ENCODE measurements at places on chromosomes 12 and 14.
A peak's percentile ranks its signal among the peaks of the same experiment; 100 is the strongest.

GRCh38 chr12:92123780-92124688, 21.6 kb downstream of the BTG1 start:
- DNase-seq = no peak

DNA sequence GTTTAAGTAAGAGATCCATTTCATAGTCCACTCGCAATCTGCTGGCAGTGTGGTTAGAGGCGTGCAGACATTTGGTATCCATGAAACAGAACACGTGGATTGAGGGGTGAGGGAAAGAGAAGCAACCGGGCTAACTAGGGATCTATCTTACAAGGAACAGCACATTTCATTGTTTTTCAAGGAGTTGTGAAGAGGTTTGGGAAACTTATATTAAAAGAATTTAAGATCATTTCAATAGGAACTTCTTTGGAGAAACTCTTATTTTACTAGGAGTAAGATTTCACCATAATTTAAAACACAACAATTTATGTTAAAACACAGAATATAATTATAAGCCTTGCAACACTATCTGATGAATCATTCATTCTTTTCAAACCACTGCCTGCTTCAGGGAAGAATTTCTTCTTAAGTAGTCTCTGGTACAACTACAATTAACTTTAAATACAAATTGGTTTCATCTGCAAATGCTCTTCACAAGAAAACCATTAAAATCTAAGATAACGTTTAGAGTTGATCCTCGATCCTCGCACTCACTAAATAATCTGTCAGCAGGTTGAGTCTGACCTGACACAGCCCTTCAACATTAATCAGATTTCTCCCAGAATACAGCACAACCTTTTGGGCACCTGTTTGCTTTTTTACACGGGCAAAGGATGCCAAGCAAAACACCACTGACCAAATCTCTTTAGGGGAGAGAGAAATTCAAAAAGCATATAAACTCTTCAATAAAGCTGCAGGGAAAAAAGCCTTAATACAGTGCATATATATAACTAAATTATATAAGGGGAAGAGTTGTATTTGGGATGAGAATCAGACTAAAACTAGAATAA, 27.3 kb downstream of the PPTC7 start:
- DNase-seq = no peak

DNA sequence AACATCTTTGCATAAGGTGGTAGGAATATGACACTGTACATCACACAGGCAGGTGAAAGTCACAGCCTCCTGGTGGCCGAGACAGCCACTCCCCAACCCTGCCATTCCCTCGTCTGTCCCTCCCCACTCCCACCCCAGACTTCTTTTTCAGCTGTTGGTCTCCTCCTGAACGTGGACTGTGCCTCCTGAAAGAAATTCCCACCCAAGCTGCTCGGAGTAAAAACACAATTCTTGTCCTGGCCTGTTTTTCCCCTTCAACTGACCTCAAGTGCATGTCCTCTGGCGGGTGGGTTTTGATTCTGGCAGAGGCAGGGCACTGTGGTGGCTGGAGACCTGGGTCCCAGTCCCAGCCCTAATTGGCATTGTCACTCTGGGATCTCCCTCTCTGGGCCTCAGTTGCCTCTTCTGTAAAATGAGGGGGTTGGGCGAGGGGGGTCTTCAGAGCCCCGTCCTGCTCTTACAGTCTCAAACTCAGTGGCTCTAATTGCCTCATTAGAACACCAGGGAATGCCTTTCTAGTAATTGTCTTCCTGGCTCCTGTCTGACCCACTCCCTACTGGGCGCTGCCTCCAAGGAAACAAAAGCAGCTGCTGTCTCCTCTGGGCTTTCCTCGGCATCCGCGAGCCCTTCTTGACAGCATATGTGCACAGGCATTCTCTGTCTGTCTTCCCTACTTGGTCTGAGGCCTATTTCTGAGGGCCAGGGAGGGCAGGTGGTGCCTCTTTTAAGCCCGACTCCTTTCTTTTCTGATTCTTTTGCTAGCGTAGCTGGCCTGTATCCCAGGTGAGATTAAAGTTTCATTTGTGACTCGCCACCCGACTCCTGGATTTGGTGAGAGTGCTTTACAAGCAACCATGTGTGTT, 186.6 kb upstream of the RMST start:
- peak; percentile 67 for DNase-seq

DNA sequence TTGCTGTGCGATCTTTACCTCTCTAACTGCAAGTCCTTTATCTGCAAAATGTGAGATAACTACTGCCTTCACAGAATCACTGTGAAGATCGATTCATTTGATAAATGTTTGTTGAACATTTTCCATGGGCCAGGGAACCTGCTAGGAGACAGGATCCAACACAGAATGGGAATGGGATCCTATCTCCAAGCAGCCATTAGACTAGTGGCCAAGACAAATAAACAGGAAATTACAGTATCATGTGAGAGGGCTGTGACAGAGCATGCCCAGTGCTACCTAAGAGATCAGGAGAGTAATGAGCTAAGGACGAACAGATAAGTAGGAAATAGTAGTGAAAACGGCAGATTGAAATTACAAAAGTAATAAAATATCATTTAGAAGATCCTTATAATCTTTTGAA, 105.7 kb downstream of the GRIN2B start:
- DNase-seq = no peak

All from NCI-H524 treated with DMSO at 0.1 percent for 48 hours (cell line).